ENCODE measurements at places on chromosomes 4 and X.

DNA sequence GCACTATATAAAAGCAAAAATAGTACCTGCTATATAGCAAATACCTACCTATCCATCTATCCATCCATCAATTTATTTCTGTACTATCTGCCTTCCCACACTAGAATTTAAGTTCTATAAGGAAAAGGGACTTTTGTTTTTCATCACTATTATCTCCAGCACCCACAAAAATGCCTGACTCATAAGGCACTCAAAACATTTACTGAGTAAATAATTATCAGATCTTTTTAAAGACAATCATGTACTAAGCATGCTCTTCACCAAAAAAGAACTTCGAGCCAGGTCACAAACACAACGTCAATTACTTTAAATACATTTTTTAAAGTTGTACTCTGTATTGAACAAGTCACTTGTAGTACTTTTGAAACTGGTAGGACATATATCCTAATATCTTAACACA lies 119.9 kb downstream of the FBXW7 start:
- DNase-seq, result no peak

DNA sequence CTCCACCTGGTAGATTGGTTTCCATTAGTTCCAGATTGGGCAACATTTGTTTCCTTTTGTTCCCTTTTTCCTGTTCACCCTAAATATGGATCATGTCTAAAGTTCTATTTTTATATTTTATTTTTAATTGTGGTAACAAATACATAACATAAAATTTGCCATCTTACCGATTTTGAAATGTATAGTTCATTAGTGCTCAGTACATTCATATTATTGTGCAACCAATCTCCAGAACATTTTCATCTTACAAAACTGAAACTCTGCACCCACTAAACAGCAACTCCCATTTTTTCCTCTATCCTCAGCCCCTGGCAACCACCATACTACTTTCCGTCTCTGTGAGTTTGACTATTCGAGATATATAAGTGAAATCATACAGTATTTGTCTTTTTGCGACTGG lies 14.2 kb upstream of the RPS6KA3 start:
- DNase-seq, result no peak

DNA sequence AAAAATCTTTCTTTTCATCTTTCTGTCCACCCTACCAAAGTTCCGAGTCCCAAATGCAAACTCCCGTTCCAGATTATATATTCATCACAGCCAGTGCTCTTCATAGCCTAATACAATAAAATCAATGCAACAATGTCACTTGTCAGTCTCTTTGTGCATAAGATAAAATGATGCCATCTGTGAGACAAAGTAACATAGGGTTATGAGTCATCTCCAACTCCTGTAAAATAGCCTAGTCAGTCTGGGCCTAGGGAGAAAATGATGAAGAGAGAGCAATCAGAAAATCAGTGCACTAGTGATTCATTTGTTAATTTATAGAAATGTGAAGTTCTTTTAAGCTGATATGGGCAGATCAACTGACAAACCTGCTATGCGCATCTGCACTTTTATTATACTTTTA lies 689.1 kb upstream of the DIAPH2 start:
- no peak for DNase-seq

DNA sequence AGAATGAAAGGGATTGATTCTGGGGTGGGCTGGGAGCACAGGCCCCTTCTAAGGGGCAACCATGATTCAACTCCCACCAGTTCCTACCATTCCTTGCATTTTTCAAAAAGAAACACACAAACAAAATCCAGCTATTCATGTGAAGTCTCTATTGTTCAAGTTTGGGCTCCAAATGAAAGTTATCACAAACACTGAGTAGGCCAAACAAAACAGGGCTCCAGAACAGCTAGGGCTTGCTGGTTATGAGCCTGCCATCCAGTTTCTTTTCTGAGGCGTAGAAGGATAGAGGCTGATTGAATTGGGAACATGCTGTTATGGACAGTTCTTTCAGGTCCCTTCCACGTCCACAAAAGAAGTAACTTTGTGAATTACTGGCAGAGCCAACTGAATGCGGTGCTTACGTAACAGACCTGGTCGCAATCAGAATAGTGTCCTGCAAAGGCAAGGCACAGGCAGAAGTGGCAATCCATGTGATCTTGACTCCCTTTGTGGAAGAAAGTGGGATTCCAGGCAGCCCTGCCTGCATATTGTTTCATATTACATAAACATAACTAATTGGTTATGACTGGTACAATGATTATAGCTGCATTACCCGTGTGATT lies 244.5 kb downstream of the SCFD2 start:
- no peak for DNase-seq

DNA sequence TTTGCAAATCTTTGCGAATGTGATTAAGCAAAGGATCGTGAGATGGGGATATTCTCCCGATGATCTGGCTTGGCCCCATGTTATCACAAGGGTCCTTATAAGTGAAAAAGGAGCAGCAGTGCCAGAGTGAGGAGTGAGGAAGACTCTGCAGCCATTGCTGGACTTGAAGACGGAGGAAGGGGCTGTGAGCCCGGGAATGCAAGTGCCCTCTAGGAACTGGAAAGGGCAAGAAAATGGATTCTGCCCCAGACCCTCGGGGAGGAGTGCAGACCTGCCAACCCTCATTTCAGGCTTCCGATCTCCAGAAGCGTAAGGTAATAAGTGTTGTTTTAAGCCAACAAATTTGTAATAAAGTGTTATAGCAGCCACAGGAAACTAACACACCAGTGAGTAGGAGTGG lies 76.3 kb downstream of the EVC start:
- no peak for DNase-seq

GRCh38 chr4:15004739-15005301 lies 2.5 kb downstream of the CPEB2 start:
- peak; percentile 39 for DNase-seq

GRCh38 chr4:26826721-26827120 lies 33.9 kb upstream of the STIM2 start:
- no peak for DNase-seq

GRCh38 chr4:64889906-64890610 lies 480.8 kb upstream of the TECRL start:
- DNase-seq, result no peak

DNA sequence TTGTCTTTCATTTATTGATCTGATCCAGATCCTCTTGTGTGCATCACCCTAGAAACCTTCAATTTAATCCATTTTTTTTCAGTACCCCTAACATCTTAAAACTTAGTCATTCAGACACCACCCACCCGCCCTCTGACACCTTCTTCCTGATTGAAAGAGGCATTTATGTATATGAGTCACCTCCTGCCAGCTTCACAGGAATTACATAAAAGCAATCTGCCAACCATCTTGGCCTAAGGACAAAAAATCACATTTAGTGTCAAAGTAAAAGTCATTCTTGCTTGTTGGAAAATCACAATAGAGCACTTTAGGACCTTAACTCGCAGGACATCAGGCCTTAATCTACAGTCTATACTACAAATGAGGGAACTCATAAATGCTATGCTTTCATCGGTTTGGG lies 52.1 kb downstream of the NDST3 start:
- DNase-seq, result peak; percentile 8

- DNase-seq, result peak; percentile 61
Observed at GRCh38 chr4:105474099-105474518, 247 bp upstream of the PPA2 start.
